ENCODE measurements at places on chromosomes 3 and 15. TPM values are rescaled to one million over a fixed set of nuclear protein-coding genes. Genes with fewer than 3 reads are reported as not detected.

Gene CFAP100
- not detected for polyA plus RNA-seq

Gene TUSC7
- not detected for polyA plus RNA-seq

Gene CRABP1
- polyA plus RNA-seq: not detected

Gene ADAMTSL3
- polyA plus RNA-seq: not detected

Gene GOLGA6A
- not detected for polyA plus RNA-seq

Gene PIGZ
- not detected for polyA plus RNA-seq

Gene MOBP
- polyA plus RNA-seq: not detected

Measured in CD4-positive, CD25-positive, alpha-beta regulatory T cell (primary cell).